ENCODE measurements at places on chromosomes 1 and 21. TPM values are rescaled to one million over a fixed set of nuclear protein-coding genes. Genes with fewer than 3 reads are reported as not detected.

KRTAP21-2 gene
- not detected for total RNA-seq

DNA sequence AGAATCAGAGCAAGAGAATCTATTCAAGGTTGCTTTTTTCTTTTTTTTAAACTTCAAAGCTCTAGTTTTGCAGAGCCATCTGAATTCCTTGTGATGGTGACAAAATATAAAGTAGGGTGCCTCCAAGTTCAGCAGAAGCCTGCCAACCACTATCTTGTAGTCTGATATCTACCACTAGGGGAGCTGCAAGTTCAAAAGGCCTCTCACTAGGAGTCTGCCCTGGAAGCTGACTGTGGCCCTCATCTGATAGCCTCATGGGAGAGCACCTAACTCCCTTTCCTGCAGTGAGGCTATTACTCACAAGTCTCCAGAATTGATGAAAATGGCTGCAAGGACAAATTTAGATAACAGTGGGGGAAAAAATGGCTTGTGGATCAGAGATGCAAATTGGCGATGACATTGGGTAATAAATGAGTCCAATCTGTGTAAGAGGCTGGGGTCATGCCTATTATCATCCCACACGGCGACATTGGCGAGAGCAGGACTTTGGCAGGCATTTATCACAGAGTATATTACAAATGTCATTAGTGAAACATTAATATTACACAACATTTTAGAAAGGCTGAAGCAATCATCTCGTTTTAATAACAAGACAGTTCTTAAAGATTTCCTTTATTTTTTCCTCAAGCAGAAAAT lies 10.7 kb upstream of the ZP4 start:
- DNase-seq: peak; percentile 12

DNA sequence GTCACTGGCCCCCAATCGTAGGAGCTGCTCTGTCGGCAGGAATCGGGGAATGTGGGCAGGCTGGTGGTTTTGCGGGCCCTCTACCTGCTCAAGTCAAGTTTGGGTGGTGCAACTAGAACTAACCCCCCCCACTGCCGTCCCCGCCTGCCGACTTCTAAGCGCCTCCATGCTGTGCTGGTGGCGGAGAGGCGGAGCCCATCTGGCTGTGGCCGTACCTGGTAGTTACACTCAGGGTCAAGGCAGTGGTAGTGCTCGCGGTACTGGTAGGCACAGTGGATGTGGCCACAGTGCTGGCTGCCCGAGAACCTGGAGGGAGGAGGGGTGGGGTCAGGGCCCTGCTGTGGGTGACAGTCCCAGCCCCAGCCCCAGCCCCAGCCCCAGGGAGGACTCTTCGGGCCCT lies 140.0 kb downstream of the CASZ1 start:
- no peak for DNase-seq

DNA sequence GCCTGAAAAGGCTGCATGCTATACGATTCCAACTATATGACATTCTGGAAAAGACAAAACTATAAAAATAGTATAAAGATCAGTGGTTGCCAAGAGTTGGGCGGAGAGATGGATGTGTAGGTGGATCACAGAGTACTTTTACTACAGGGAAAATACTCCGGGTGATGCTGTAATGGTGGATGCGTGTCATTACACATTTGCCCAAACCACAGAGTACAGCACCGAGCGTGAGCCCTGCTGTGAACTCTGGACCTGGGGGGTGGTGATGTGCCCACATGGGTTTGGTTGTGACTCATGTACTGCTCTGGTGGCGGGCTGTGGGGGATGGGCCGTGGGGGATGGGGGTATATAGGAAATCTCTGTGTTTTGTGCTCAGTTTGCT lies 162.7 kb upstream of the COL6A1 start:
- no peak for DNase-seq

- DNase-seq: no peak
These were observed 270.7 kb downstream of the KAZN start for GRCh38 chr1:14869187-14869586.

GRCh38 chr21:9838738-9839642 lies 682.4 kb upstream of the TPTE start:
- no peak for DNase-seq

GRCh38 chr1:206734499-206735142 lies 36.0 kb upstream of the IL19 start:
- DNase-seq: peak; percentile 52

Data from body of pancreas (tissue), 4 donors.